ENCODE measurements at places on chromosomes 12 and 14.

DNA sequence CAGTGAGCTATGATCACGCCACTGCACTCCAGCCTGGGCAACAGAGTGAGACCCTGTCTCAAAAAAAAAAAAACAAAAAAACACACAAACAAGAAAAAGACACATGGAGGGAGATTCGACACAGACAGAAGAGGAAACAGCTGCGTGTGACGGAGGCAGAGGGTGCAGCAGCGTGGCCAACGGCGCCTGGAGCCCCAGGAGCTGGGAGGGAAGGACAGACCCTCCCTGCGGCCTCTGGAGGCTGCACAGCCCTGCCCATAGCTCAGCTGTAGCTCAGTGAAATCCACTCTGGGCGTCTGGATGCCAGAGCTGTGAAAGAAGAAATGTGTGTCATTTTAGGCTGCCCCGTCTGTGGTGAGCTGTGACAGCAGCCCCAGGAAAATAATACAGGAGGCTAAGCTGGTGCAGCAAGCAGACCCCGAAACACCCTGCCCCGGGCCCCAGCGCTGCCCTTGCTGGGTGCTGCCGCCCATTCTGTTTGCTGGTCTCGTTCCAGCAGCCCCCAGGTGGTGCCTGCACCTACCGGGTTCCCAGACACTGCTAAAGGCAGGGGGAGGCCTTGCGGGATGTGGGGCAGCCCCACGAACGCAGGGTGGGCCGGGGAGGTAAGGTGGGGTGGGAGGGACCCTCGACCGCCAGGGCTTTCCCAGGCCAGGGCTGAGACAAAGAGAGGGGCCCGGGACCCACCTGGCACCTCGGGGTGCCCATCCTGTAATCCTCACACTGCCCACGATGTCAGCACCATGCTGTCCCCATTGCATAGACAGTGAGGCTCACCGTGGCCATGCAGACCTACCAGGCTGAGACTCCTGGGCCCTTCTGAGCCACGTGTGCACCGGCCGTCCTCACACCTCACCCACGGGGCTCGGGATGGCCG is 21.2 kb downstream of the GALNT9 start:
- no peak for DNase-seq

DNA sequence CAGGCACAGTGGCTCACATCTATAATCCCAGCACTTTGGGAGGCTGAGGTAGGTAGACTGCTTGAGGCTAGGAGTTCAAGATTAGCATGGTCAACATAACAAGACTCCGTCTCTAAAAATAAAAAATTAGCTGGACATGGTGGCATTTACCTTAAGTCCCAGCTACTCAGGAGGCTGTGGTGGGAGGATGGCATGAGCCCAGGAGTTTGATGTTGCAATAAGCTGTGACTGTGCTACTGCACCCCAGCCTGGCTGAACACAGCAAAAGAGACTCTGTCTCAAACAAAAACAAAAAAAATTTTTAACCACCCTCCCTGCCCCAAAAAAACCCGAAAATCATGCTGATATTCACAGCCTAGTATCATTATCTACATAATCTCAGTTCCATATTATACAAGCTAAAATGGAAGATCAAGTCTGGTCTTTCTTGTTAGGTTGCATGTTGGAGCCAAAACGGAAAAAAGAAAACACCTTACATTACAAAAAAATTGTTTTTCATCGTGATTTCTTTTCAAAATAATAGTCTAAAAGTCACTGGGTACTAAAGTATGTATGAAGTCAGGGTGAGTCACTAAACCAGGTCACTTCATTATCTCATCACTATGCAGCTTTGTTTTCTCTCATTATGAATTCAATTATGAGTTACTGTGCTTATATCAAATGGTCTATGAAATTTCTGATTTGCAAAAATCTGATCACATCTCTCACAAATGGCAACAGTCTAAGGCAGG is 13.8 kb downstream of the GXYLT1 start:
- peak; percentile 63 for DNase-seq

GRCh38 chr12:1809591-1810190 is 10.7 kb upstream of the LRTM2 start:
- DNase-seq = no peak

DNA sequence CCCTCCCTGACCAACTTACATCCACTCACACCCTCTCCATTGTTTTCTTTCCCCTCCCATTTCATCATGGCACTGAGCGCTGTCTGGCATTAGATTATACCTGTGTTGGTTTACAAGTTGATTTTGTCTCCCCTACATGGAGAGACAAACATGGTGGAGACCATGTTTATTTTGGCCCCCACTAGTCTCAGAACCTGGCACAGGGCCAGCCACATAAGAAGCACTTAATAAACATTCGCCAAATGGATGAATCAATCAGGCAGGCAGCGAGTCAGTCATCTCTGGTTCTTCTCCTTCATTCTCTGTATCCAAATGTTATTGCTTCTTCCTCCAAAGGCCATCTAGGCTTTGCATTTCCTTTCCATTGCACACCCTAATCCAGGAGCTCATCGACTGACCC is 177.4 kb downstream of the DPF3 start:
- peak; percentile 40 for DNase-seq

GRCh38 chr12:124556896-124557501 is 10.4 kb downstream of the NCOR2 start:
- DNase-seq = no peak

GRCh38 chr12:95951515-95951914 is 8.4 kb downstream of the AMDHD1 start:
- DNase-seq = no peak

DNA sequence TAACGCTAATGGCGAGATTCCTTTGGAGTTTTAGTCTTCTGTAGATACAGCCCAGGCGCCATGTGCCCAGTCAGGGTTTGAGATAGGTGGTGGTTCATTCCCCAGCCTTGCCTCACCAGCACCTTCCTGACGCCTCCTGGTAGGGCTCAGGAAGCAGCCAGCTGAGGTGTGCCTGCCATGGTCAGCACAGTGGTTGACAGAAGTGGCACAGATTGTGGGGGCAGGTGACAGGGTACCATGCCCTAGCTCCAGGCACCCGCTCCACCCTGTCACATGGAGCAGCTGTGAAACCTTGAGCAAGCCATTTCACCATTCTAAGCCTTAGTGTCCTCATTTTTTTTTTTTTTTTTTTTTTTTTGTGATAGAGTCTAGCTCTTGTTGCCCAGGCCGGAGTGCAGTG is 45.6 kb downstream of the EVL start:
- DNase-seq = no peak

- no peak for DNase-seq
Measured at GRCh38 chr14:98278800-98279199, 993.2 kb downstream of the BCL11B start.

DNA sequence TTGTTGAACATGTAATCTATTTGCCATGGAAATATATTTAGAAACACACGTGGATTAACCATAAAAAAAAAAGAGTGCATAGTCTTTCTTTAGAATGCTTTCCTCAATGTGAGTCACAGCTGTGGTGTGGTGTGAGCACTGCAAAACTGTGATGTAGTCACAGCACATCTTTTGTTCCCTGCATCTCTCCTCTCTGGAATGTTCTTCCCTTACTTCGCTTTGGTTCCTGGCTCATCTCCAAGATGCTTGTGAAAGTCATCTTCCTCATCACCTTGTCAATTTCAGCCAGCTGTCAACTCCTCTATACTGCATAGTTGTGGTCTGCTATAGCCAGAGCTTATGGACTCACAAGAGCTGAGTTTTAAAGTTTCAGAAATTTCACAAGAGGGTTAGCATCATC is 60.2 kb downstream of the STAB2 start:
- DNase-seq = peak; percentile 55

DNA sequence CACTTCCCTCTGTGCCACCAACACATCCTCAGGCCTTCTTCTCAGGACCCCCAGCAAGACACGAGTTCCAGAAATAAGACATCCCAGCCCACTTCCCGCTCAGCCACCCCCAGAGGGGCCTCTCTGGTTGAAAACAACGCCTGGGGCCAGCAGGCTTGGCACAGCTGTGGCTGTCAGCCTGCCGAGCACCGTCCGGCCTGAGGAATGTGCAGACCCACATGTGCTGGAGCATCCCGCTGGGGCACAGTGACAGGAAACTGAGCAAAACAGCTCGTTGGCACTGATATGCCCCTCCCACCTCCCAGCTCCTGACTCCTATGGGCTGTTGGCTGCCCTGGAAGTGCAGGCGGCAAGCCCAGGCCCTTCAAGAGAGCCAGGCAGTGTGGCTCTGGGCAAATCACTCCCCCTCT is 1.4 kb downstream of the SYNE3 start:
- DNase-seq = peak; percentile 84

DNA sequence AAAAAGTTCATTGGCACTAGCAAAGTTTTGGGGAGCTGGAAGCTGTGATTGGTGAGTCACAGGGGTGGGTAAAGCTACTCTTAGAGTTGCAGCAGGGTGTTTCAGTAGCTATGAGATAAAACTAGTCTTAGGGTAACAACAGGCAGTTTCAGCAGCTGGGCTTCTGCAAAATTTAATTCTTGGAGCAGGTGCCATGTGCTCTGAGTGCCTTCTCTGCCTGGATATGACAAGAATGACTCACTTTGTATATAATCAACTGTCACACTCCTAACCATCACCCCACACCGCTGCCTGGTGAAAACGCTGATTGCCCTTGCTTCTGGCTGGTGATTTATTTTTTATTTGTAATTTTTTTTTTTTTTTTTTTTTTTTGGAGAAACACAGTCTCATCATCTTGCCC is 10.5 kb upstream of the PLBD2 start:
- no peak for DNase-seq

- no peak for DNase-seq
Measured at GRCh38 chr12:63885401-63885800, 40.9 kb downstream of the SRGAP1 start.

DNA sequence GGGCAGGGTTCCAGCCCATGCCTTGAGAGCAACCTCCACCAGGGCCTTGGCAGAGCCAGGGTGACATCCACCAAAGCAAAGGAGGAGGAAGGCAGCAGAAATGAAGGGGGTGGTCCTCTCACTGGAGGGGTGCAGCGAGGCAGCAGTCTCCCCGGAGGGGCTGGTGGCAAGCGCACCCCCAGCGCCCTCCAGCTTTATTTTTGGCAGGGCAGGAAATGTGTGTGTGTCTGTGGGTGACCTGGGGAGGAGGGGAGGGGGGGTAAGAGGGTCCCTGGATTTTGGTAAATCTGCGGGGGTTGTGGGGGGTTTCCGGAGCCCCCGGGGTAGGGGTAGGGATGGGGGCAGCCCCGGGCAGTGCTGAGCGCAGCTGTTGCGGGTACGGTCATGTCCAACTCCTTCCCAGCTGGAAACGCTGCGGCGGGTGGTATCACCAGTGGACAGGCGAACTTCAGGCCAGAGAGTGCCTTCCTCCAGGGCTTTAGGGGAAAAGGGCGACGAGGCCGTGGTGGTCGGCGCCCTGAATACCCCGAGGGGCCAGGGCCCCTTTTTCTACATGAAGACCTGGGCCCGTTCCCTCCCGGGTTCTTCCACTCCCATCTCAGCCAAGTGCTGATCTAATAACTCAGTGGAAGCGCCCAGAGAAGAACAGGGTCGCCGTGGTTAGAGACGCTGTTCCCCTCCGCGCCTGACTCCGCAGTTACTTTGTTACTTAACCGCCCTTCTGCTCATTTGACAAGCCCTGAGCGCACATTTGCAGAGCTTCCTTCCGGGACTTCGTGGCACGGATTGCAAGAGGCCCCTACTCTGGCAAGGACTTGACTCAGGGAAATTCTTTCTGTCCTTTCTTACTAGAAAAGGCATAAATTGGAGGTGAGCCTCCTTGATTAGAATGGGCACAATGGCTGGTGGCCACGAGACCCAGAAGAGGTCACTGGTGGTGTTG is 55.2 kb downstream of the FOS start:
- DNase-seq = no peak

DNA sequence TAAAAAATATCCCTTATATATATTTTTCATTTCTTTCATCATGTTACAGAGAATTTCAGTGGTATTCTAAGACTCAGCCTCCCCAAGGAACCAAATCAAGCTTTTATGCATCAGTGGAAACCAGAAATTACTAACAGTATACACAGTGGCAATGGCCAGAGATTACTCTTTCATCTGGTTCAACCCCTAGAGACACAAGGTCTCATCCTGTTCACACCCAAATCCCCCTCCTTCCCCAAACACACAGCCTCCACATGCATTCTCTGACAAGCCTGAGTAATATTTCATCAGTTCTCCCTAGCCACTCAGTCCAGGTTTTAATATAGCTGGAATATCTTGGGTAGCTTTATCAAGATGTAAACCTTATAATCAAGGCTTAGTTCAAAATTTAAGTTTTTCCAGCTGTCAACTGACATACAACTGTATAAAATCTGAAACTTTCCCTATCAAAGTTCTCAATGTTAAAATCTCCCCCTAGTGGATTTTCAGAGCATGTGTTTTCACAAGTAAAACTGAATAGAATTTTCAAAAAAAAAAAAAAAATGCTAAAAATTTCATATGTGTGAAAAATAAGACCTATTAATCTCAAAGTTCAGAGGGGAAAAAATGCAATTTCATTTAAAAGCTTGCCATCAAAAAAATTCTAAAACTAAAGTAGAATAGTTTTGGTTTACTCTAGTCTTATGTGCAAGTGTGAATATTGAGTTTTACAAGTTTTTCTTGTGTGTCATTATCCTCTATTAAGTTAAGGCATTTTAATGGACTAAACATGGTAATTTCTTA is 10.5 kb upstream of the SSTR1 start:
- peak; percentile 33 for DNase-seq

DNA sequence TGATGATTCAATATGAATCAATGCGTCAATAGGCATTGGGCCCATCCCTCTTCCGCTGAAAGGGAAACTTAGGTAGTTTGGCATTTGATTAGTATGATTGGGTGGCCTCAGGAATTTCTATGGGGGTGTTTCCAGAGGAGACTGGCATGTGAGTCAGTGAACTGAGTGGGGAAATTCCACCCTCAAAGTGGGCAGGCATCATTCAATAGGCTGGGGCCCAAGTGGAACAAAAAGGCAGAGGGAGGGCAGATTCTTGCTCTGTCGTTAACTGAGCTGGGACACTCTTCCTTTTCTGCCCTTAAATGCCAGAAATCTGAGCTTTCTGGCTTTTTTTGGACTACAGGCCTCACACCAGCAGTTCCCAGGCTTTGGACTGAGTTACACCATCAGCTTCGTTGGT is 373.5 kb downstream of the RPS29 start:
- no peak for DNase-seq

- DNase-seq = no peak
Measured at GRCh38 chr12:5503774-5504173, 71.9 kb downstream of the NTF3 start.

DNA sequence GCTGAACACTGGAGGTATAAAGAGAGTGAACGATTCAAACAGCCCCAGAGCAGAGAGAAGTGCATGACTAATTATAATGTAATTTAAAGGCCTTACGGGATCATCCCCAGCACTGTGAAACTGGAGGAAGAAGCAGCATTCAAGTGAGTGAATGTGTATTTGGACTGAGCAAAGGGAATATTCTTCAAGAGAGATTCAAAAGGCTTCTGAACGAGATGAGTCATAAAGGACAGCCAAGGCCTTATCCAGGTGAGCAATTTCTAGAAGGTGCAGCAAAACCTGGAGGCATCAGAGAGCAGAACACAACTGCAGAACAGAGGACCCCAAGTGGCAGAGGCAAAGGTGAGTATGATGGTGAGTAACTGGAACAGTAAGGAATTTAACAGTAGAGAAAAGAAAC is 127.2 kb downstream of the BCAT1 start:
- DNase-seq = no peak

DNA sequence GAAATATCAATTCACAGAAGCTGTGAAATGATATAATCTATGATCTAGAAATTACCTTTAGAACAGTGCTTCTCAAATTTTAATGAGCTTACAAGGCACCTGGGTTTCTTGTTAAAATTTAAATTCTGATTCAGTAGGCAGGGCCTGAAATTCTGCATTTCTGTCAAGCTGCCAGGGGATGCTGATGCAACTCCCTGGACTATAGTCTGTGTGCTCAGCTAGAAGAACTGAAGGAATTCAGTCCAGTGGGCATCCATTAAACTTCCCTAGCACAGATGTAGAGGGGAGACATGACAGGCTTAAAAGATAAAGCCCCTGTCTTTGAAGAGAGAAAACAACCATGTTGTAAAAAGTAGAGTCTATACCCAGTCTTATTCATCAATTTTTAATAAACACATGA is 441.8 kb downstream of the TMTC2 start:
- DNase-seq = peak; percentile 64
